ENCODE measurements at places on chromosomes 11 and 22.
A peak's percentile ranks its signal among the peaks of the same experiment; 100 is the strongest.

- DNase-seq = no peak
Observed at GRCh38 chr11:100830978-100831732, 144.1 kb downstream of the ARHGAP42 start.

DNA sequence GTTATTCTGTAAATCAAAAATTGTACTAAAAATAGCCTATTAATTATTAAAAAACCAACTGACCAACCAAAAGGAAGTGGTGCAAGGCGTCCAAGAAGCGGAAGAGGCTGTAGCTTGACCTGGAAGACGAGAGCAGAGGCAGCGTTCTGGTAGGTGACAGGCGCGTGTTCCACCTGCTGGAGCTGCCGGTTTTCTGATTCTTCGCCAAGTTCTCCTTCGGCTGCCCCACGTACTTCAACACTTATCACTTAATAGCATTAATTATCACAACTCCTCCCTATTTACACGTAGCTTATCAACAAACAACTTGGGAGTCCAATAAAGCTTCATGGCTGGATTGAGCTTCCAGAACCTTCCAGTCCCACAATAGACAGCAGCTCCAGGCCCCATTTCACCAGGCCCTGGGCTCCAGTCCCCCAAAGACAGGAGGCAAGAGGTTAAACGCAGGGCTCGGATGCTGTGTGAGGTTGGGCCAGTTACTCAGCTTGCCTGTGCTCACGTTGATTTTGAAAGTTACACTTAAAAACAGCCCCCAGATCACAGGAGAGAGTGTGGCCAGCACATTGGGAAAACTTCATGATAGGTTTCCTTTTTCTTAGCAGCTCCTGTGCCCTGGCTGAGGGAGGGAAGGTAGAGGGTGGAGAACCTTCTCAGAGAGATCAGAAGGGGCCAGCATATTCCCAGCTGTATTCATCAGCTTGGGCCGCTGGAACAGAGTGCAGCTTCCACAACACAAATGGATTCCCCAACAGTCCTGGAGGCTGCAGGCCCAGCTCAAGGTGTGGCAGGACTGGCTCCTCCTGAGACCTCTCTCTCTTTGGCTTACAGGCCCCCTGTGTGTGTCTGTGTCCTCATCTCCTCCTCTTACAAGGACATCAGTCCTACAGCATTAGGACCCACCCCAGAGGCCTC lies 54.2 kb upstream of the FGF3 start:
- DNase-seq = no peak

DNA sequence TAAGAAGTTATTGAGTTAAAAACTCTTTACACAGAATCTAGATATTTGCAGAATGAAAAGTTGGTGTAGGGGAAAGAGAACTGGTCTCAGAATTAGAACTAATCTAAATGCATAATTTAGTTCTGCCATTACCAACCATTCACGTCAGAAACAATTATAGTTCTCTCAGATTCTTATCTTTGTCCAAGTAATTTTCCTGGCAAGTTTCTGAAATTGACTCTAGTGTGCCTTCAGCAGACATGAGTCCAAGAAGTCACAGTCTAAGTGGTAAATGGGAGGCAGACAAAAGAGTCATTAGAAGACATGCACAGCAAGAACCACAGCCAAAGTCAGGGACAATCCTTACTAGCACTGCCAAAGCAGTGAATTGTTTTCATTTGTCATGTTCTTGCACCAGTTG lies 1870.1 kb downstream of the LRRC4C start:
- no peak for DNase-seq

- no peak for DNase-seq
Observed at GRCh38 chr22:40826984-40827741, 8.0 kb upstream of the SLC25A17 start.

DNA sequence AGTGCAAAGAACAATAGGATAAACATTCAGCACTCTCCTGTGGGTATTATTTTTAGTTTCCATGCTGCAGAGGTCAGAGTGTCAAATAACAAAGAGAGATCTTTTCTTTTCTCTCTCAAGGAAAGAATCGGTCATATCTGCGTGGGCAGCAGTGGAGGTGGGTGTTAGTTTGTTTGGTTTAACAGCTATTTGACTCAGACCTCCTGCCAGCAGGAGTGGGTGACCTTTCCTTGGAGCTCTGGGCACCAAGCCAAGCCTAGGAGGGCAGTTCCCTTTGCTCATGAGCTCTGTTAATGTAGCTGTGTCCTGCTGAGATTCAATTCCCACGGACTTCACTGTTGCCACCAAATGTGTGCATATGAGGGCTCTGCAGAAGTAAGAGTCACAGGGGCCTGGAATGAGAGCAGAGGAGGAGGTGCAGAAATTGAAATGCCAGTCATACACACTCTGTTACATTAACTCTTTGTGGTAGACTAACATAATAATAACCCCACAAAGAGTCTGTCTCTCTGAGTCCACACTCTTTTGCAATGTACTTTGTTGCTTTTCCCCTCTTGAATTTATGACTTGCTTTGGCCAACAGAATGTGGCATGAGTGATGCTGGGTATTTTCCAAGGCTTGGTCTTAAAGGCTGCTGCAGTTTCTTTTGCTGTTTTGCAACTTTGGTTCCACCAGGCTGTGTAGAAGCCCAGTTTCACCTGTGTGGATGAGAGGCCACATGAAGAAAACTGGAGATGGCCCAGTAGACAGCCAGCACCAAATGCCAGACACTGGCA lies 76.0 kb upstream of the GRK3 start:
- no peak for DNase-seq

DNA sequence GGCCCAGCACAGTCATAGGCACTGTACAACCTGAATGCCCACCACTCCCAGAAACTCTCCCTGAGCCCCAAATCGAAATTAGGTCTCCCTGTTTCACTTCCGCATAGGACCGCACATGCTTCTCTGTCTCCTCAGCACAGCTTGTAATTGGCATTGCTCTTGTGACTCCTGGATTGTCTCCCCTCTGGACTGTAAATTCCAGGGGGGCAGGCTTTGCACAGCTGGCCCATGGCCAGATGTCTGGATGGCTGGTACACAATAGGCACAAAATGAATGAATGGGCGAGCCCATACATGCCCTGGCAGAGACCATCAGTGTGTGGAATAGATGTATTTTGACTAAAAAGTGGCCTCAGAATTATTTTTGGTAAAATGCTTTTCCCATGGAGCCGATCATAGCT lies 63.3 kb upstream of the PHF21B start:
- no peak for DNase-seq

DNA sequence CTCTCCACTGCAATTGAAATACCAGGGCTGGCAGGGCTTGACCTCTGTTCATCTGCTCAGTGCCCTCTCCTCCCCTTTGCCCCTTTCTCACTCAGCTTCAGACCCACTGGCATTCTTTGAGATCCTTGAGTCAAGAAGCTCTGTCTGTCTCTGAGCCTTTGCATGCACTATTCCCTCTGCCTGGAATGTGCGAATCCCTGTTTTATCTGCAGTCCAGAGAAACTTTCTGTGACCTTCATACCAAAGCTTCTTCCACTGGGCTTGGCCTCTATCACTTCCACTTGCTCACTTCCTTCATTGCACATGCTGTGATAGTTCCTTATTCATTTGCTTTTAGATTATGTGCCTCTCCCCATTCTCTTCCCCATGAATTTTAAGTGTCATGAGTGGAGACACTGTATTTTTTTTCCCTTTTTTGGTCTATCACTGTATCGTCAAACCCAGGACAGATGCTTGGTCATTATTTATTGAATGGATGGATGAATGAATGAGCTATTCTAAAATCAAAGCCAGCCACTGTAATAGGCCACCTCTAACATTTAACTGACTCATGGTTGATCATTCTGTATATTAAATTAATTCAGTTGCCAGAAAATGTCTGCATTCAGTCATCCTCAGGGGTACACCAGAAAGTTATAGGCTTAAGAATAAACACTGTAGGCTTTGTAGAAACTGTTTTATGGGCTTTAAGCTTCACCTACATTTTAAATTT lies 88.7 kb upstream of the TIMP3 start:
- no peak for DNase-seq

GRCh38 chr11:31872076-31872443 lies 60.9 kb upstream of the PAX6 start:
- DNase-seq = no peak

- no peak for DNase-seq
Observed at GRCh38 chr22:35346596-35347220, 34.2 kb upstream of the HMOX1 start.

DNA sequence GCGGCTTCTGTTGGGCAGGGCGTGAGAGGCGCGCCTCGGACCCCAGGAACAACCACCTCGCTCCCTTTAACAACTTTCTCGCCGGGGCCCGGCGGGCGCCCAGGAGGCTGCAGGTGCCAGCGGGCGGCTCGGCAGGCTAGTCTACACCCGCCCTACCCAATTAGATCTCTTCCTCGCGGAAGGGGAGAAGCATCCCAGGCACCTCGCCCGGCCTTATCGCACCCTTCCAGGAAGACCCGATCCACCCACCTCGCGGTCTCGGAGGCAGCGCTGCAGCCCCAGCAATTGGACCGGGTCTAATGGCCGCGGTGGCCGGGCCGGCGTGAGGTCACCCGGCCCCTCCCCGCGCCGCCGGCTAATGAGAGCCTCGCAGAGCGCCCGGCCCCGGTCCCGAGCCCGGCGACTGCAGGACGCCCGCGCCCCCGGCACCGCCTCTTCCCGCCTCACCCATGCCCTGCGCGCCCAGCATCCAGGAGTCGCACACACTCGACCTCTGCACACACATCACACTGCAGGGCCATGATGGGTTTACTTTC lies at the start of gene PLAAT3:
PLAAT3 (minus strand) TSS at position 298 of the 536 bp plus-strand sequence. CDS start 419 bp downstream, outside the sequence.
- DNase-seq = peak; percentile 37

DNA sequence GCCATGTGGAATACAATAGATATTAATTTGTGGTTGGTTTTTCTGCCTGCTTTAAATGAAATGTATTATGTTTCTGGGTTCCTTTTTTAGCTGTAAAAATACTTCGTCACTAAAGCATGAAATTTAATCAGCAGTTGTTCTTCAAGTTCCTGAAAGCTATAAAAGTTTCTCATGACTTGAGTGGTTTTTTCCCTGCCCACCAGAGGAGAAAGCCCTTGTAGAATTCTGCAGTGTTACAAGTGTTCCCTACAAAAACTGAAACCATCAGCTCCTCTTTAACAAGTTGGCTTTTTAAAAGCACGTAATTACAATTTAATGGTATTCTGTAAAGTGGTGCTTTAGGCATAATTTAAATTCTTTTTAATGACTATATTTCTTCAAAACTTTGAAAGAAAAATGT lies 56.2 kb downstream of the PANX1 start:
- DNase-seq = no peak

- DNase-seq = no peak
Observed at GRCh38 chr11:50192743-50193142, 160.1 kb downstream of the OR4C45 start.

DNA sequence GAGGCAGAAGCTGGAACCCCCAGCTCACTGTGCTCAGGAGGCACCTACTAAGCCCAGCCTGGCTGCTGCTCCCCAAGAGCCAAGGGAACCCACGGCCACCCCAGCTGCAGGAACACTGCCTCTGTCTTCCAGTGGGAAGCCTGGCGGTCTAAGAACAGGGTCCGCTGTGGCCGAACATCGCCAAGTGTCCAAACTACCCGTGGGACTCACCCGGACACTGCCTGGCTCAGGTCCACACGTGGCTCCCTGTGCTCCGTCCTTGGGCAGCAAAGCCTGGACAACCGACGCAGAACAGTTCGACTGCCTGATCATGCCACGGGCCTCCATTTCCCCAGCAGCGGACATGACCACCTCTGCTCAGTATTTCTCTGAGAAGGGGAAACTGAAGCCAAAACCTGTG lies 747.0 kb downstream of the BRD1 start:
- DNase-seq = no peak

DNA sequence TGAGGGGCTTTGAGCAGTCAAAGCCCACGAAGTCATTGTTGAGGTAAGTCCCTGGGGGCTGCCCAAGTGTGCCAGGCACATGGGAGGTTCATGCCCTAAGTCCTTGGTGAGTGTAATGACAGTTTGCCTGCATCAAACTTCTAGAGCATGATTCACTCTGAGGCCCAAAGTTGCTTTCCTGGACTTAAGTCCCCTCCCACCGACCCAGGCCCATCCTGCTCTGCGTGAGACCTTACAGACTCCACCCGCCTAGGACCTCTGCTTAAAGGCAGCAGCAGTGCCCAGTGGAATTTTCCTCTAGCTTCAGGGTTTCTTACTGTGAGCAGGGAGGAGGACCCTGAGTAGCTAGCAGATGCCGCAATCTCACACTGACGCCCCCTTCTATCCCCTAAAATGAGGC lies 5.7 kb upstream of the PVALB start:
- DNase-seq = no peak

DNA sequence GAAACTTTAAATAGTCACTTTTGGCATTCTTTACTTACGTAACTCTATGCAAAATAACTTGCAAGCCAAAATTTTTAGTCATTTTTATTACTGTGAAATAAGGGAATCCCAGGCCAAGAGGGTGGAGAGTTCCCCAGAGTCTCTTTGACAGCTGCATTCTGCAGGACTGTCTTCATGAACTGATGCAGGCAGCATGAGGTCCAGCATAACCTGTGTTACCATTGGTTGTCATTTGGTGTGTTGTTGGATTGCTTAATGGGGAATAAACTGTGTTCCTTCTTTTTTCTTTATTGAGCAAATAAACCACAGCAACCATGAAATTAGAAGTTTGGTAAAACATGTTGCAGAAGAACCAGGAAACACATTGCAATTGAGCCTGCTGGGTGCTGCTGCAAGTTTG lies 24.6 kb downstream of the MMP27 start:
- no peak for DNase-seq

GRCh38 chr22:18064636-18065035 lies 13.2 kb upstream of the PEX26 start:
- no peak for DNase-seq

GRCh38 chr11:81135570-81135969 lies 1598.1 kb downstream of the FAM181B start:
- DNase-seq = no peak

DNA sequence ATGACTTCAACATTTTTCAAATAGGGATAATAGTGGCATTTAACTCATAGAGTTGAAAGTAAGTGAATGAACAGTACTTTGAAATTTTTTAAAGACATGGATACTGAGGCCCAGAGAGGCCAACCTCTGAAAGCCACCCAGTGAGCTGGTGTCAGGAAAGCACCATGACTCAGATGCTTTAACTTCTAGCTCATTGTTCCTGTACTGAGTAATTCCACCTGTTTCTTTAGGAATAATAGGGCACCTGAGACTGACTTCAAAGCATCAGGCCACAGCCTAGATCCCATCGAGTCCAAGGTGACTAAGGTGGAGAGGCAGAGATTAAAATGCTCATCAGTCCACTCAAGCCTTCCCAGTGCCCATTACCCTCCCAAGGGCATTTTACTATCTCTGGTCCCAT lies 491.8 kb upstream of the TENM4 start:
- DNase-seq = no peak

GRCh38 chr11:1852877-1853276 lies at the start of gene LSP1:
LSP1 (plus strand) TSS chr11:1853084; CDS start chr11:1853145, 61 bp downstream.
- no peak for DNase-seq

GRCh38 chr22:32917577-32918354 lies 116.3 kb downstream of the TIMP3 start:
- DNase-seq = no peak

All from NCI-H1436 (cell line).